GM04503 (cell line): ENCODE measurements at places on chromosomes 4 and X.
A peak's percentile ranks its signal among the peaks of the same experiment; 100 is the strongest.

DNA sequence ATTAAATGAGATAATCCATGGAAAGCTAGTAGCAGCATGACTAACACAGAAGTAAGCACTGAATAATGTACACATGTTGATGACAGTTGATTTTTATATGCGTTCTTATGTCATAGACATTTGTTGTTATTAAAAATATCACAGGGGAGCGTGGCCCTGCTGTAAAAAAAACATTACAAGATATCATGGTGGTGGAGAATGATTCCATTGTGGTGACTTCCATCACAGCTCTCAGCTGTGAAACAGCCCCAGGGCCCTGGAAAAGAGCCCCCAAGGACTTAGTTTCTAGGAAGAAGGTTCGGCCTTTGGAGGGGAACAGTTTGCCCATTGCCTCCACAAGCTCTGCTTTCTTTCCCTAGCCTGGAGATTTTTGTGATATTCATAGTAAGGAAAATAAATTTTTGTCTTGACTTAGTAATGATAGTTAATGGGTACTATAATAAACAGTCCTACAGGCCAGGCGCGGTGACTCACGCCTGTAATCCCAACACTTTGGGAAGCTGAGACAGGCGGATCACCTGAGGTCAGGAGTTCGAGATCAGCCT lies 49.9 kb downstream of the FAM114A1 start:
- DNase-seq: no peak

- DNase-seq: no peak
These were observed 295.2 kb upstream of the DIAPH2 start for GRCh38 chrX:96389281-96390047.

DNA sequence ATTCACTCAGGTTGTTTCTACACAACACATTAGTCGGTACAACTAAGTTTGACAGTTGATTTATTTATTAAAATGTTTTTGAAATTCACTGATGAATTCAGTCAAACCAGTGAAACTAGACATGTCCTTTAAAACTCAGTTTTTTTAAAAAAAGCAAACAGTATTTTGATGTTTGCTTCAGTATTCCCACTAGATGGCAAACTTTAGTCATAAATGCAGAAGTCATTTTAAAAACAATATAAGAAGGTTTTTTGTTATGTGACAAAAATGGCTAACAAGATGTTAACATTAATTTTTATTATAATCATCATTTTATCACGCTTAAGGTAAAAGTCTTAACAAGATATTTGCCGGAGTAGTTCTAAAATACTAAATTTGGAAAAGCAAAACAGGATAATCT lies 1337.8 kb upstream of the DIAPH2 start:
- DNase-seq: no peak

DNA sequence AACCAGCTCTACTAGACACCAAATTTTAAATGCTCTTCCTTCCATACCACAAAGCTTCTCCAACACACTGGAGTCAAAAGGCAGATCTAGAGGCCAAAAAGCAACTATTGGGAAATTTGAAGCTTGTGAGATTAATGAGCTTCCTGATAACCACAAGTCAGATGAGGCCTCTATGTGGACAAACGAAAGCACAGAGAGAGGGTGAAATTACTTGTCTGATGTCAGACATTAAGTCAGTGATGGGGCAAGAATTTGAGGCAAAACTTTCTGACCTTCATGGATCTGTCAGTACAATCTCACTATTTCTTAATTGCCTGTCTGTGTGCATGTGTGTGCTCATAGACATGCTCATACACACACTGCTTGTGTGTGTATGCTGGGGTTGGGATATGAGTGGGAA lies 103.6 kb downstream of the GUCY2F start:
- no peak for DNase-seq

GRCh38 chr4:24770032-24770584 lies 25.3 kb upstream of the SOD3 start:
- peak; percentile 70 for DNase-seq

- DNase-seq: peak; percentile 98
These were observed 112.8 kb upstream of the ATXN3L start for GRCh38 chrX:13432414-13433297.

DNA sequence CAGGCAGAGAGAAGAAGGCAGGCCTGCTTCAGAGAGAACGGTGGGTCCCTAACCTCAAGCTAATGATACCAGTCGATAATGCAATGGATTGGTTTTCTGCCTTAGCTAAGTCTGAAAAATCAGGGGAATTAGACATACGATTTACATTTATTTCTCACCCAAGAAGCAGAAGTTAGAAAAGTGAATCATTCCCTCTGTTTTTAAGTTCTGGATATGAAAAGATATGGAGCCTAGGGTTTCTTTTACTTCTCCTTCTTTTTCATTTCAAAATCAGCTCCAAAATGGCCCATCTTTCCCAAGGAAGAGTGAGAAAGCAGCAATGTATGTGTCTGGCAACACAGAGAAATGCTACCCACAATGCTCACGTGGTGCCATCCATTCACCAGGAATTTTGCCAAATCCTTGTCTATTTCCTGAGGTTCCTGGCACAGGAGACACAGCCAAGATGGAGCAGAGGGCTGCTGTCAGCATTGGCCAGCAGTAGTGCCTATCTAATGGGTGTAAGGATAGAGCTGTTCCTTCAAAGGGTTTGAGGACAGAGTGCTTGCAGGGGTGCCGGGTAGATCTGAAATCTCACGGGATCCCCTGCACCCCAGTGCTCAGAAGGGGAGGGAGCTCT lies 231.5 kb downstream of the MAML3 start:
- DNase-seq: peak; percentile 42

DNA sequence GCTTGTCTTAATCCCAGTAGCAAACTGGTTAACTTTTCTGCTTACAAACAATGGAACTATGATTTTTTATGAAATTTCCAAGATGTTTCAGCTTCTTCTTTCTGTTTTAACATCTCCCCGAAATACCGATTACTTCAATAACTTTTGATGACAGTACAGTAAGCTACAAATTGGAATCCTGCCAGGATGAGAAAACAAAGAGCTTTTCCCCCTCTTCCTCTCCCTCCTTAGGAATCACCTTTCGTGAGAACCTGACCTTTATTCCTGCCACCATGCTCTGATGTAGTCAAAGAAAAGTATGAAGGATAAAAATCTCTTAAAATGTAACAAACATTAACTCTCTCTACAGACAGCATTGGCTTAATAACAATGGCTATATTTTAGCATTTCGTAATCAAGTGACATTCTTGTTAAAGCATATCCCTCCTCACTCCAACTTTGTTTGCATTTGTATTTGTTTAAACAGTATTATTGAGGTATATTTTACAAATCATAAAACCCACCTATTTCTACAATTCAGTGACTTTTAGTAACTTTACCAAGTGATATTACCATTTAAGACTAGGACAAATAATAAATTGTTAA lies 148.7 kb upstream of the NAP1L5 start:
- no peak for DNase-seq

- no peak for DNase-seq
These were observed 14.6 kb downstream of the PSAPL1 start for GRCh38 chr4:7419961-7420660.

GRCh38 chrX:51917604-51918003 lies 24.2 kb downstream of the MAGED1 start:
- DNase-seq: no peak

DNA sequence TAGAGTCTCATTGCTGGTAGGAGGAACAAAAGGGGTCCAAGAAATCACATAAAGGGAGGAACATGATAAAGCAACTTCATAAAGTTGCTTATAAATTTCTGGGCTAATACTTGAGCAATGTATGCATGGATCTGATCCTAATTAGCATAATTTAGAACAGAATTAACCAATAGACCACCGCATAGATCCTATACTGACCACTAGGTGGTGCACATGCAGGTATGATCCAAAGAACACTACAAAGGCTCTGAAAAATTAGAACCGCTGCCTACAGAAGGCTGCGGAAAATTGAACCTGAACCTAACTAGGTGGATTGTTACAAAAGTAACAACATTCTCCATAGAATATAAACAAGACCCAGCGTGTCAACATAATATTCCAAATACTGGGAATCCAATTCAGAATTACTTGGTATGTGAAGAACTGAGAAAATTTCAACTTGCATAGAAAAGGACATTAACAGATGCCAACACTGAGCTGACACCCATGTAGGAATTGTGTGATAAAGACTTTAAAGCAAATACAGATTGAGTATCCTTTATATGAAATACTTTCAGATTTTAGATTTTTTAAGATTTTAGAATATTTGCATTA lies 23.3 kb downstream of the BRCC3 start:
- DNase-seq: no peak

DNA sequence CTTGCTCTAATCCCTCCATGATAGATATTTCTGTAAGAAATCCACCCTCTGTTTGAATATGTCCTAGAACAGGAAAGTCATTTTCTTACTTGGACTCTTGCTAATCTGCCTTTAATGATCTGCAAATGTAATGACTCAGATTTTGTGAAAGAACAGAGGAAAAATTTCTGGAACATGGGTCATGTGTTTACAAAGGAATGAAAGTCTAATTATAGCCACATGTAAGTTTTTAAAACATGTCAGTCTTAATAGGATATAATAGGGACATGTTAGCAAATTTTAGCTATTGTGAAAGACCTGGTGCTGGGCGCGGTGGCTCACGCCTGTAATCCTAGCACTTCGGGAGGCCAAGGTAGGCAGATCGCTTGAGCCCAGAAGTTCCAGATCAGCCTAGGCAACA lies 47.6 kb downstream of the GRK4 start:
- DNase-seq: peak; percentile 73

DNA sequence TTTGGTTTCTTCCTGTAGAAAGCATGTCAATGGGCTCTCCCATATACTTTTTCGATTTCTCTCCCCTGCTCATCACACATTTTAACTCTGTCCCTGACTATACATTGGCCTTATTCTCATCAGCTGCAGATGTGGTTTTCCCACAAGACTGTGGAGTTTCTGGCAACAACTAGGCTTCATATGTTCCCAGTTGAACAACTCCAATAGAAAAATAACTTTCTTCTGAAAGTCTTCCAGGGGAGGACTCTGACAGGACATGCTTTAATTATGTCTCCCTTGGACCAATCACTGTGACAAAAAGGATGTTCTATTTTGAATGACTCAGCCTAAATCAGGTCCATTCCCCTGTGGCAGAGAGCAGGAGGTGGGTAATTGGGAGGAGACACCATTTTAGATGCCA lies 28.1 kb downstream of the SPANXC start:
- no peak for DNase-seq

DNA sequence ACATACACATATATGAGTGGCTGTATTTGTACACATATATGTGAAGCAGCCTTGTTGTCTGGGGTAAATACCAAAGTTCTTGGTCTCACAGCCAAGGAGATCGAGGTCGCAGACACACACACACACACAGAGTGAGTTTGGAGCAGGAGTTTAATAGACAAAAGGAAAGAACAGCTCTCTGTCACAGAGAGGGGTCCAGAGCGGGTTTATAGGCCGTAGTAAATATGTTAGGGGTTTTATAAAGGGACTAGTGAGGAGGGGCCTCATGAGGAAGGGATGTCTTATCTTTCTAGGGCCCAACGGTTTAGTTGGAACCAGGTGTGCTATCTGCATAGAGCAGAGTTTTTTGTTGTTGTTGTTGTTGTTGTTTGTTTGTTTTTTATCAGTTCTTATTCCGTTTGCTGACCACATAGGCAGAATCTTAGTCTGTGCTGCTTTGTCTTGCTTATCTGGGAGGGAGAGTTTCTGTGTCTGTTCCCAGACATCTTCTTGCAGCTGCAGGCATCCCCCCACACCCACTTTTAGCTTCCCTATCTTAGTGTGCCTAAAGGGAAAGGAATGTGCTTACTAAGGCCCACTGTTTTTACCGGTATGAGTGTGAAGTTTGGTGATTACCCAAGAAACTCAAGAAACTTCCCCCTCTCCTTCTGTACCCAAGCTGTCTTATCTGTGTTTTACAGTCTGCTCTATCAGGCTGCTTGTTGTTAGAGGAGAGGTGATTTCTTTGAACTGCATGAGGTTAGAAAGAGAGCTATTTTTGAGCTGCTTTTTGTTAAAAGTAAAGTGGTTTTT lies 91.9 kb downstream of the TENT5D start:
- DNase-seq: no peak

- no peak for DNase-seq
These were observed 36.5 kb upstream of the CEP135 start for GRCh38 chr4:55912249-55912648.

- DNase-seq: no peak
These were observed 87.4 kb upstream of the CT45A1 start for GRCh38 chrX:135625995-135626394.

- DNase-seq: no peak
These were observed 72.6 kb downstream of the GATB start for GRCh38 chr4:151688003-151688784.

DNA sequence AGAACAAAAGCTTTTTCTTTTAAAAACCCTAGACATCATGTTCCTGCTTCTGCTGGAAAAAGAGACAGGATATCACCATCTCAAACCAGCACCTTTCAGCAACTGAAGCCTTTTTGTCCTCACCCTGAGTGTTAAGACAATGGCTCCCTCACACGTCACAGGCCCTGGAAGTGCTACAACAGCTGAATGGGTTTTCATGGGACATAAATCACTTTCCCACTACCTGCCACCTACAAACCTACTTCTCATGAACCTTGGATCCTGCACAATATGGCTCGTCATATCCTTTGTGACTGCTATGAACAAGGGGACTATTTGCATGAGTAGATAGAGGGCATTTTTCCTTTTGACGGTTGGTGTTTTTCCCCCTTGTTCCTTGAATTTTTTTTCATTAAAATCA lies 93.6 kb downstream of the TSPAN5 start:
- no peak for DNase-seq

DNA sequence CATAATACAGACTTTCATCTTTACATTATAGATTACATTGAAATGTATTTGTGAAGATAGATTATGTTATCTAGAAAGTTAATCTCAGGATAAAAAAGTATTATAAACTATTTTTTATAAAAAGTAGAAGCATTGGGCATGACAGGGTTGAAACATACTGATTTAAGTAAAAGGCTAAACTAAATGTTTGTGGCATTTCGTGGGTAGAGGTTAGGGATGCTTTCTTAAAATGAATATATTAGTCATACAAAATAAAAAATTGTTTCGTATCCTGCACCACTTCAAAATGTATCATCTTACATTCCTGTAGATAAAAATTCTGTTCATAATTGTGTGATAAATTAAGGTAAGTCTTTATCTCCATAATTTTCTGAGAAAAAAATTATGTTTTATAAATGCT lies 603.6 kb downstream of the SPRY1 start:
- no peak for DNase-seq

- DNase-seq: no peak
These were observed 85.9 kb upstream of the ACSL4 start for GRCh38 chrX:109818976-109819375.

- no peak for DNase-seq
These were observed 61.2 kb downstream of the CDS1 start for GRCh38 chr4:84644087-84644486.

- no peak for DNase-seq
These were observed 36.9 kb downstream of the MAGEA9 start for GRCh38 chrX:149818652-149819051.
